ENCODE measurements at places on chromosomes 4 and X.

DNA sequence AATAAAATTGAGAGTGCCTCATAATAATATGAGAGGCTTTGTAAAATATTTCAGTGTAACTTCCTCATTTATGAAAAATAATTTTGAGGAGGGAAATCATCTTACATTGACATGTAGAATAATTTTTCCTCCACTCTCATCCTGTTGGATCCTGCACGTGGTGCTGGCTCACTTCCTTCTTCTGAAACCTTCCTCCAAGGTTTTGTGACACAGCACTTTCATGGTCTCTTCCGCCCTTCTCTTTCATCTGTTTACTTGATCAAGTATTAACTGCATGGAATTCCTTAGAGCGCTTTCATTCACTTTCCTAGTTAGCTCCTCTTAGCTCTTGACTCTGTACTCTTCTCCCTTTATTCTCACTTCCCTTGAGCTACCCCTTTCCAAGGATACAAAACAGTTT is 246.5 kb downstream of the RAPGEF2 start:
- no peak for DNase-seq

GRCh38 chr4:40976343-40976742 is 226.6 kb downstream of the NSUN7 start:
- no peak for DNase-seq

- DNase-seq, result no peak
Measured at GRCh38 chr4:137599734-137600133, 67.4 kb upstream of the PCDH18 start.

DNA sequence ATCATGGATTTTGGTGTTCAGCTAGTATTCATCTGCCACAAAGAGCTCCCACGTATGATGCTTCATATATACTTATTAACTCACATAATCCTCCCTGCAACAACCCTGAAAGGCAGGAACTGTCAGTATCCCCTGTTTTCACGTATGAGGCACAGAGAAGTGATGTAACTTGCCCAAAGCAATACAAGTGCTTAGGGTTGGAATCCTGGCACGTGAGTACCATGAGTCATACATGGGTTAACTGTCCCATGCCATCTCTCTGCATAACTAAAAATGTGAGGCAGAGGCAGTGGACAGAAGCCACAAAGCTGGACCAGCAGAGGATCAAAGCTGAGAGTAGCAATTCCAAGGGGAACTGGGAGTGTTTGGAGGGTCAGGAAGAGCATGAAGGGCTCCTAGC is 35.7 kb upstream of the EGFL6 start:
- DNase-seq, result no peak

GRCh38 chrX:19172741-19173140 is 50.5 kb upstream of the ADGRG2 start:
- no peak for DNase-seq

GRCh38 chrX:47540754-47541538 is 20.1 kb upstream of the ARAF start:
- DNase-seq, result no peak

GRCh38 chrX:115988825-115989224 is 181.7 kb upstream of the AGTR2 start:
- DNase-seq, result no peak

DNA sequence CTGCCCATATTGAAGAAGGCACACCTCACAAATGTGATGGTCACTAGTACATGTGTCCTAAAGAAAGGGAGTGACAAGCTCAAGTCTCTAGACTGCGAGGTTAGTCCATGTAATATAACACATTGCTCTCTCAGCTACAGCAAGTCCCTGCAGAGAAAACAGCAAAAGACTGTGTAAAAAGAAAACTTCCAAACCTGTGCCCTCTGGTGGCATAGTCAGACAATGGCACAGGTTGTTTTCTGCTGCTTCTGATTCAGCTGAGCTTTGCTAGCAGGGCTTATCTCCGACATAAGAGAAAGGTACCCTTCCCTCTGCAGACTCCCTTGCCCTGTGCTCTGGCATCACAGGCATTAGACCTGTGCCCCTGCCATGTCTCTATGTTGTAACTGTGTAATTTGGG is 1.4 kb upstream of the SERPINA7 start:
- DNase-seq, result no peak

DNA sequence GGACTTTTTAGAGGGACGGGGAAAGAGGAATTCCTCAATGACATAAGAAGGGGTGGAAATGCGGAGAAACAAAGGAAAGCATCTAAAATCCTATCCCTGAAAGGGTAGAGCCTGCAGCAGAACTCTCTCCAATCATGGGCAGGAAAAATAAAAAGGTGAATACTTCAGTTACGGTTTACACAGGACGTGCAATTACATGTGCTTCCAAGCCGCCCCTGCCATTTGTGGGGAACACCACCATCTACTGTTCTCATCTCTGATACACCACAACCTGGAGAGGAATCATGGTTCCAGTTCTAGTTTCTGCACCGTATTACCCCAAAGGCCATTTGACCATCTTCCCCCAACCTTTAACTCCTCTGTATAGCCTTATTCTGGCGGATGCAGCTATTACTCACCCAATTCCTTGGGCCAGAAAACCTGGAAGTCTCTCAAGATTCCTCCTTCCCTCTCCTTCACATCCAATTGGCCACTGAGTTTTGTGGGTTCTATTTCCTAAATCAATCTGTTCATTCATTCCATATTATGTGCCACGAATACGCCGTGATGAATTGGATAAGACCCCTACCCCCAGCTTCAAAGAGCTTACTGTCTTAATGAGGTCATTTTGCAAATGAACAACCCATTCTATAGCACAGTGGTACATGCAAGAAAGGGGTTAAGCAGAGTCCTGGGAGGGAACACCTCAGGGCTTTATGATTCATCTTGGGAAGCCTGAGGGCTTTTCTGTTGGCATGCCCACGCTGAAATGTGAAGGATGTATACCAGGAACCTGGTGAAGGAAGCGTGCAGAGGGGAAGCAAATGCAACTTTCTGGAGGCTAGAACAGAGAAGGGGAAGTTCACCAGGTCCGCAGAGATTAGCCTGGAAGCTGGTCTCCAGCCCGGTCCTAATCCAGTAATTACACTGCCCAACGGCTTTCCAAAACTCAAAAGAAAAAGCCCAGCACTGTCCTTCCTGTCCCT is 1.4 kb upstream of the MSL3 start:
- no peak for DNase-seq

DNA sequence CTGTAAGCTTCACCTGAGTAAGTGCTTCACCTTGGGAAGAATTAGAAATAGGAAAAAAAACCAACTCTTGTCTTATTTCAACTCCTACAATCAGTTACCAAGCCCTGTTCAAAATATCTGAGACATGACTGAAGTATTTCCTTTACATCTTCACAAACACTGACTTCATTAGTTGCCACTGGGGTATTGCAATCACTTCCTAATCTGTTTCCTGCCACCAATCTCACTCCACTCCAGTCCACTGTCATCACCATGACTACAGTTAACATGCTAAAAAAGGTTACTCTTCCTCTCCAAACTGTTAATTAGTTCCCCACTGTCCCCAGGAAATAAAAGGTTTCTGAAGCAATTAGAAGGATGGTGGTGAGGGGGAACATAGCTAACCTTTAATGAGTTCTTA is 3.3 kb upstream of the SUPT20HL1 start:
- DNase-seq, result no peak

GRCh38 chr4:151955721-151956380 is 195.0 kb upstream of the GATB start:
- DNase-seq, result no peak

DNA sequence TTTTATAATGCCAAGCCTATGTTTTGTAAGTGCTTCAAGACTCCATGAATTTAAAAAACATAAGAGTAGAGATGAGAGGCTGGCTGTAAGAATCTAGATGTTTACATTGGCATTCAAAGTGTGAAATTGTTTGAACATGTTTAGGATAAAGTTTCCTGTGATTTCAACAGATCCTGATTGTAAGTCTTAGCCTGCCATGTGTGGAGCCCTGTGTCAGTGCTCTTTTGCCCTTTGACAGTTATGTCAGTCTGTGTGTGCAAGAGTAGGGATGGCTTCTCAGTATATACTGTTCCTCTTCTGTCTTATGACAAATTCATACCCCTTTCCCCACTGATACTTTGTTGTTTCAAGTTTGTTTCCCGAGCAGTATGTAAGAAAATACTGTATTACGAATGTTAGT is 68.2 kb downstream of the USP9X start:
- no peak for DNase-seq

DNA sequence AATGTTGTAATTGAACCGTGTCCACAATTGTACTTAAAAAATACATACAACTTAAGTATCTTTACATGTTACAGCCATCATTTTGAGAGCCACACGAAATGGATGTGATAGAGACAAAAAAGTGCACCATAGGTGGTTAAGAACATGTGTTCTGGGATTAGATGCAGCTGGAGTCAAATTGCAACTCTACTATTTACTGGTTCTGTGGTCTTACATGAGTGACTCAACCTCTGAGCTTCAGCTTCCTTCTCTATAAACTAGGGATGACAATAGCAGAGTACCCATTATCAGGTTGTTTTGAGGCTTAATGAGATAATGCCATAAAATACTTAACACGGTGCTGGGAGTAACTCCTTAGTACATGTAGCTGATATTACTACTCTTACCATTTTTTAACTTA is 130.4 kb downstream of the IDS start:
- no peak for DNase-seq

- no peak for DNase-seq
Measured at GRCh38 chrX:9770319-9770718, 4.7 kb upstream of the GPR143 start.

GRCh38 chrX:10230222-10230621 is 73.4 kb downstream of the CLCN4 start:
- no peak for DNase-seq

GRCh38 chr4:80240976-80241375 is 25.5 kb upstream of the FGF5 start:
- DNase-seq, result no peak

GRCh38 chr4:46073778-46074177 is 50.1 kb downstream of the GABRG1 start:
- no peak for DNase-seq

GRCh38 chrX:46686003-46686645 is 72.8 kb downstream of the SLC9A7 start:
- peak; percentile 9 for DNase-seq

DNA sequence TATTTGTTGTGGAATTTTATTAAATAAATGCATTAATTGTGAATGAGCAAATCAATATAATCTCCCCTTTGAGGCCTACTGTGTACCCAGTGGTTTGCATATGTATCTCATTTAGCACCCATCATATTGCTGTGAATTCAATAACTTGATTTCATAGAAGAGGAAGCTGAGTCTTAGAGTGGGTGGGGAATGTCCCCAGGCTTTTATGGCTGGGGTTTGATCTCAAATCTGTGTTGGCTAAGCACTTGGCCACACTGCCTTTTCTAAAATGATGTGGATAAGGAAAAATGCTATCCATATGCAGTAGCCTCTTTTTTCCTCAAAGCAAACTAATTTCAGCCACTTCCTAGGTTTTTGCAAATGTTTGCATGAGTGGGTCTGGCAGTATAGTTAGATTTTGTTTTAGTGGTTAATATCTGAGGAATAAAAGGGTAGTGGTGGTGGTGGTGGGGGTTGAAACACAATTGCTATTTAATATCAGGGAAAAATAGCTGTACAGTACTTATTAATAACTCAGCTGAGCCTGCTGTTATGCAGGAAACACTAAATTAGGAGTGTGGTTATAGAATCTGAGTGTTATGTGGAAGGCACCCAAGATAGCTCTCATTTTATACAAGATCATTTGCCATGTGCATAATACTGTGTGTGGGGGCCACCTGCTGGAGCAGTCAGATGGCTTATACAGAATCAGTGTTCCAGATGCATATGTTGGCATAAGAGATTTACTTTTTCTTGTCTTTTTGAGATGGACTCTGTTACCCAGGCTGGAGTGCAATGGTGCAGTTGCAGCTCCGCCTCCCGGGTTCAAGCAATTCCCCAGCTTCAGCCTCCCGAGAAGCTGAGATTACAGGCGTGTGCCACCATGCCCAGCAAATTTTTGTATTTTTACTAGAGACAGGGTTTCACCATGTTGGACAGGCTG is 108.0 kb downstream of the TMEM131L start:
- DNase-seq, result peak; percentile 57

GRCh38 chr4:165754664-165755063 is 118.4 kb upstream of the TLL1 start:
- no peak for DNase-seq

DNA sequence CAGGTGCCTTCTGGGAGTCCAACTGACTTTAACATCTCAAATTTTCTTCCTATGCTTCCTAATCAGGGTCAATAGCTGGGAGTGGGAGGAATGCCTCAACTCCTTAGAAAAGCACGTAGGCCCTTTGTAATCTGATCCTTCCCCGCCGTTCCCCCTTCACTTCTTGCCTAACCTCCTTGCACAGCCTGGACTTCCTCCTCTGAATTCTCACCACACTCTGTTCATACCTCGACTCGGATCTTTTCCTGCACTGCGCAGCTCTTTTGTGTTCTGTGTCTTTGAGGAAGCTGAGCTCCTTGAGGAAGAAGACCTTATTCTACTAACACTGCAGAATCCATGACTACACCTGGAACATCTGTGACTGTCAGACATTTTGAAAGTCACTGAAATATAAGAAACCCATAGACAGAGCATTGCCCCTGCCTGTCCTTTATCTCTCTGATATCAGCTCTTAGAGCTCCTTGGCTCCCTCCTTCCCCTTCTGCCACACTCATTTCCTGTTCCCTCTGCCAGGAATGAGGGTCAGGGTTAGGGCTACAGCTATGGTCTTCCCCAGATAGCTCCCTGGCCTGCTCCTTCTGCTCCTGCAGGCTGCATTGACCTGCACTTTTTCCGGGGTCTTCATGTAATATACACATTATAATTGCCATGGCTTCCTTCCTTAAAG is 140.2 kb upstream of the LDB2 start:
- no peak for DNase-seq

DNA sequence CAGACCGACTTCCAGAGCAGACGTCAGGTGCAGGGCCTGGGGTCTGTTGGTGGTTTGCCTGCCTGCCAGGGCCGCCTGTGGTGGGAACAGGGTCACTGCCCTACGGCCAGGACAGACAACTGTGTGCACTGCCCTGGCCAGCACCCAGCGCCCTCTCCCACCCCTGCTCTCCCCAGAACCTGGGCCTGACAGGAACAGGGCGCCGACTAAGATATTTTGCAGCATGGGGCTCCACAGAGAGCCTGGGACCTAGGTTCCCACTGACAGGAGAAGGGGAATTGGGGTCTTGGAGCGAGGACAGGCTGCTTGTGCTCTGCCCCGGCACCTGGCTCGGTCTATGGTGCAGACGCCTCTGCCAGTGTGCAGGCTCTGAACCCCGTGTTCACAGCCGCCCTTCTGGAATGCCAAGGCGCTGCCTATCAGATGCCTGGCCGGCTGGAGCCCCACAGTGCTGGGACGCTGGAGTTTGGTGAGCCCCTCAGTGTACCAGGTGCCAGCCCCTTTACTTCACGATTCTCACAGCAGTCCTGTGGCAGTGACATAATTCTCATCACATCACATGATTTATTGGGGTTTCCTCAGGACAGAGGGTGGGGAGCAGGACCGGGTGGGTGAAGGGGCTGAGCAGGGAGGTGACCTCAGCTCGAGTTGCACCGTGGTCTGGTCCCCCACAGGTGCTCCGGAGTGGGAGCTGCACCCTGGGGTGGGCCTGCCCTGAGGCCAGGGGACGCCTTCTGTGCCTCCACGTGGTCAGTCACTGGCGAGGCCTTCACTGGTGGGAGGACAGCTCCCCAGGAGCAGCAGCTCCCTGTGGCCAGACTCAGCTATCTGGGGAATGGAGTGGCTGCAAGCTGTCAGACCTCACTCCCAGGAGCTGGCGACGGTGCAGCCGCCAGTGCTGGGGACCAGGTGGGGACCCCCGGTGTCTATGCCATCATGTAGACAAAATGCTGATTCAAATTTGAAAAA is 113.8 kb upstream of the LRPAP1 start:
- no peak for DNase-seq
